Stomach (tissue), 19 donors: ENCODE measurements at places on chromosomes 13 and 19. TPM values are rescaled to one million over a fixed set of nuclear protein-coding genes. Genes with fewer than 3 reads are reported as not detected.

DNA sequence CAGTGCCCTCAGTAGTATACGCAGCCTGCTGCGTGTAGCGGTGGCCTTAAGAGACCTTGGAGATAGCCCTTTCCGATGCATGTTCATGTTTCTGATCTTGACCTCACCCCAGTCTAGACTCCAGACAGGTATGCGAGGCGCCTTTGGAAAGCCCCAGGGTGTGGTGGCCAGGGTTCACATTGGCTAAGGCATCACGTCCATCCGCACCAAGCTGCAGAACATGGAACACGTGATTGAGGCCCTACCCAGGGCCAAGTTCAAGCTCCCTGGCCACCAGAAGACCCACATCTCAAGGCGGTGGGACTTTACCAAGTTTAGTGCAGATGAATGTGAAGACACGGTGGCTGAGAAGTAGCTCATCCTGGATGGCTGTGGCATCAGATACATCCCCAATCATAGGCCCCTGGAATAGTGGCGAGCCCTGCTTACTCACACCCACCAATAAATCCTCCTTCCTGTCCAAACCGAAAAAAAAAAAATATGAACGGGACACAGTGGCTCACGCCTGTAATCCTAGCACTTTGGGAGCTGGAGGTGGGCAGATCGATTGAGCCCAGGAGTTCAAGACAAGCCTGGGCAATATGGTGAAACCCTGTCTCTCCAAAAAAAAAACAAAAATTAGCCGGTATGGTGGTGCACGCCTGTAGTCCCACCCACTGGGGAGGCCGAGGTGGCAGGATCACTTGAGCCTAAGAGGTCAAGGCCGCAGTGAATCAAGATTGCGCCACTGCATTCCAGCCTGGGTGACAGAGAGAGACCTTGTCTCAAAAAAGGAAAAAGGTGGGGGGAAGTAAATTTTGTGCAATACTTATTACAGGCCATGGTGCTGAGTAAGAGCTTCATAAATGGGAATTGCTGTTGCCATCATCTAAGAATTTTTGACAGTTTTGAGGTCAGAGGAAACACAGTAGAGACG lies 12.4 kb upstream of the CBLC start:
- no peak for DNase-seq

The NUMBL gene
- 10.1 TPM for polyA plus RNA-seq

The GJB6 gene
- not detected for polyA plus RNA-seq

The TGFBR3L gene
- polyA plus RNA-seq = 1.5 TPM

The CD209 gene
- polyA plus RNA-seq = 0.38 TPM
